Central memory CD8-positive, alpha-beta T cell (primary cell): ENCODE measurements at places on chromosomes 12 and 14.
A peak's percentile ranks its signal among the peaks of the same experiment; 100 is the strongest.

- peak overlapping the region; percentile 93 for H3K27ac ChIP-seq
- H3K27me3 ChIP-seq, result no peaks in the 10 kb centered on the region
- H3K4me1 ChIP-seq, result peaks cover 57% of the 10 kb centered on the region
- no peak for DNase-seq
- peaks cover 23% of the 10 kb centered on the region for H3K36me3 ChIP-seq
Measured at GRCh38 chr14:101715210-101716076, 46.1 kb upstream of the PPP2R5C start.

GRCh38 chr12:118052324-118053070, 8.5 kb downstream of the WSB2 start:
- peaks cover 44% of the 10 kb centered on the region for H3K4me1 ChIP-seq
- H3K4me3 ChIP-seq, result peak overlapping the region; percentile 61
- no peaks in the 10 kb centered on the region for H3K27me3 ChIP-seq
- H3K27ac ChIP-seq, result peak overlapping the region; percentile 98
- no peak for DNase-seq
- H3K36me3 ChIP-seq, result peaks cover 25% of the 10 kb centered on the region

DNA sequence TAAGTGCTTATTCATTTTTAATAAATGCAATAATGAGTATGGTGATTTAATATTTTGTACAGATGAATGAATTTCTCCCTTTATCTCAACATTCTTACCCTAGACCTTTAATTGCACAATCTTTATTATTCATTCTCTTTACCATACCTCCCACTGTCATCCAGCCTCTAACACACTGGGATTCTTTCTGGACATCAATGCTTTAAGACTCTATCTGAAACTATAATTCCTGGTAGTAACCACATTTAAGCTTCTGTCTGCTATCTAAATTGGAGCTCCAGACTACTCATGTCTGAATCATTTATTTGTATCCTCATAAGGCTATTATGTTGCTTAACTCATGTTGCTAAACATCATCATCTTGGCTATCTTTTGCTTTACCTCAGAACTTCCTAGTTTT, 270.2 kb downstream of the ALG10B start:
- no peaks in the 10 kb centered on the region for H3K4me1 ChIP-seq
- H3K27ac ChIP-seq, result no peak overlapping the region
- no peak overlapping the region for H3K4me3 ChIP-seq
- no peaks in the 10 kb centered on the region for H3K27me3 ChIP-seq
- no peak for DNase-seq

- H3K4me3 ChIP-seq, result no peak overlapping the region
- H3K27ac ChIP-seq, result no peak overlapping the region
- H3K27me3 ChIP-seq, result peaks cover 35% of the 10 kb centered on the region
Measured at GRCh38 chr14:95025218-95025617, 132.1 kb downstream of the DICER1 start.

DNA sequence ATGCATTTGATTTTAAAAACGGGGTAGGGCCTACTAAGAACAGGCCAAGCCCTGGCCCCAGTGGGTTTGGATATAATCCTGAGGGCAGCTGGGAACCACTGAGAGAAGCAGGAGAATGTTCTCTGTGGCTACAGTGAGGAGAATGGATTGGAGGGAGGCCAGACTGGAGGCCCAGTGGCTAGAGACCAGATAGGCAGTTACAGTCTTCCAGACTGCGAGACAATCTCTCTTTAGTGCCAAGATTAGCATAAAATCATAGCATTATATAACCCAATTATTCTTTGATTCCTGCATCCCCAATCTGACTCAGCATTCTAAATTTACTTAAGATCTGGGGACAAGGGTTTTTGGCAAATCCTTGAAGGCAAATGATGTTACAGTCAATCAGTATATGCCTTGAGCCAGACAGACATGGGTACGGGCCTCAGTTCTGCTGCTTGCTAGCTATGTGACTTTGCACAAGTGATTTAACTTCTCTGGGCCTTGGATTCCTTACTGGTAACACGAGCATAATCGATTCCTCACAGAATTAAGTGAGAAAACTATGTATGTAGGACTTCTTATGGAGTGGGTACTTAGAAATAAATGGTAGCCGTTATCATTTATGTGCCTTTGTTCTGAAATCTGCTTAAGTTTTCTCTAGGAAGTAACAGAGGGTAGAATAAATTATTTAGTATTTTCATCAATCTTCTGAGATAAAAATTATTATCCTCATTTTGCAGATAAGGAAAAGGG, 18.3 kb downstream of the NINJ2 start:
- DNase-seq, result no peak
- H3K27ac ChIP-seq, result peak overlapping the region; percentile 95
- peak overlapping the region; percentile 84 for H3K4me3 ChIP-seq
- H3K27me3 ChIP-seq, result no peaks in the 10 kb centered on the region

- H3K4me1 ChIP-seq, result no peaks in the 10 kb centered on the region
- DNase-seq, result no peak
- peaks cover 68% of the 10 kb centered on the region for H3K36me3 ChIP-seq
- no peaks in the 10 kb centered on the region for H3K27me3 ChIP-seq
Measured at GRCh38 chr12:112035219-112035785, 22.1 kb downstream of the ERP29 start.
